ENCODE measurements at places on chromosomes 3 and 15.

GRCh38 chr3:22569570-22569969 is 633.6 kb upstream of the UBE2E2 start:
- no peak for DNase-seq

GRCh38 chr15:40591389-40591788 is 2.7 kb upstream of the KNL1 start:
- DNase-seq: no peak

DNA sequence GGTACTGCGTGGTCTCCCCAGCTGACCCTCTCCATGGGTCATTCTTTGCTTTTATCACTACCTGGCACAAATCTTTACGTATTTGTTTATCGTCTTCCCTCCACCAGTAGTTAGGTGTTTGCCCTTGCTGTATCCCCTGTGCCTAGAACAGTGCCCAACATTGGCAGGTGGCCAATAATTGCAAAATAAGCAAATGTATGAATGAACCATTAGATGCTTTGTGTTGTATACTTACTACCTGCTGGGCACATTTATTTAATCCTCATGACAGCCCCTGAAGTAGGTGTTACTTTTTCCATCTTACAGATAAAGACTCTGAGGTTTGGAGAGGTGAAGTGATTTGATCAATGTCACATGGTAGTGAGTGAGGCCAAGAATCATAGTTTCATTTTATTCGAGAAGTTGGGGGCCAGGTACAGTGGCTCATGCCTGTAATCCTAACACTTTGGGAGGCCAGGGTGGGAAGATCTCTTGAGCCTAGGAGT is 2.0 kb upstream of the TWF2 start:
- DNase-seq: no peak

- no peak for DNase-seq
Measured at GRCh38 chr15:66841953-66842681, 140.1 kb downstream of the SMAD6 start.

DNA sequence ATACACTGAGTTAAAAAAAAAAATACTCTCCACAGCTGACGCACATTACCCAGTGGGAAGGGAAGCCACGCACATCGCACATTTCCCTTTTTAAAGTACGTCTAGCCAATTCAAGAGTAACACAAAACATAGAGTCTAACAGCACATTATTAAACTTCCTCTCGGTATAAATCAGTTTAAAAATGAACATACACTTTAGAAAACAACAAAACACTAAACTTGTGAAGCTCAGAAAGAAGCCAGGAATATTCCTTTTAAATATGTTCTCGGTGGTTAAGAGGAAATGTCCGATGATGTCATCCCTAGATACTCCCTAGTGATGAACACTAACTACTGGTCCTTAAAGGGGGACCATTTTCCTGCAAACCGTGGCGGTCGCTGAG is 721 bp downstream of the MYEF2 start:
- DNase-seq: no peak

- no peak for DNase-seq
Measured at GRCh38 chr3:162400697-162401096, 904.1 kb downstream of the OTOL1 start.

DNA sequence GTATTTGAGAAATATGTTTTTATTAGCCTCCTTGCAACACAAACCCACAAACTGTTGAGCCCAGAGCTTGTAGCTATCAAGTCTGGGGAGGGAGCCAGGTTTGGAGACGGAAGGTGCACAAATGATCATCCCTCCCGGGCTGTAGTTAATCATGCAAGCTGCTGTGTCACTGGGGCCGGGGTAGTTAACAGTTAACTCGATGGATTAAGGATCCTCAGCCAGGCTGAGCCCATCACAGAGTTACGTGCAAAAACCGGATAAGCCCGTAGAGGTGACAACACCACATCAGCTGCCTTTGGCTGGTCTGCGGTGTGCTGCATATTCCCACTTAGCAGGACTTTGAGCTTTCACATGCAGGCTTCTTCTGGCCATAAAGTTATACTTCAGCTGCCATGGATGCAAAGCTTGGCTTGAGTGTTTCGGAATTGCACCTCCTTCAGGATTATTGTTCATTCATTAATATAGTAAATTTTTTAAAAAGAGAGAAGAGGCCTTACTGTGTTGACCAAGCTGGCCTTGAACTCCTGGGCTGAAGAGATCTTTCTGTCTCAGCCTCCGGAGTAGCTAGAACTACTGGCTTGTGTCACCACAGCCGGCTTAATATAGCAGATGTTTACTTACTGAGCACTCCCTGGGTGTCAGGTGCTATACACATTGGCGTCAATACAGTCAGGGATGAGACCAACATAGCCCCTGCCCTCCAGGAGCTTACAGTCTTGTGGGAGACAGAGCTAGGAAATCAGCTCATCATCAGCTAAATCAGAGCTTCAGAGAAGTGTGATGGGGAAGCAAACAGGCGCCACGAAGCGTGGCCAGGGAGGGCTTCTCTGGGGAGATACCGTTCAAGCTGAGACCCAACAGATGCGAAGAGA is 226.8 kb upstream of the BHLHE40 start:
- no peak for DNase-seq

DNA sequence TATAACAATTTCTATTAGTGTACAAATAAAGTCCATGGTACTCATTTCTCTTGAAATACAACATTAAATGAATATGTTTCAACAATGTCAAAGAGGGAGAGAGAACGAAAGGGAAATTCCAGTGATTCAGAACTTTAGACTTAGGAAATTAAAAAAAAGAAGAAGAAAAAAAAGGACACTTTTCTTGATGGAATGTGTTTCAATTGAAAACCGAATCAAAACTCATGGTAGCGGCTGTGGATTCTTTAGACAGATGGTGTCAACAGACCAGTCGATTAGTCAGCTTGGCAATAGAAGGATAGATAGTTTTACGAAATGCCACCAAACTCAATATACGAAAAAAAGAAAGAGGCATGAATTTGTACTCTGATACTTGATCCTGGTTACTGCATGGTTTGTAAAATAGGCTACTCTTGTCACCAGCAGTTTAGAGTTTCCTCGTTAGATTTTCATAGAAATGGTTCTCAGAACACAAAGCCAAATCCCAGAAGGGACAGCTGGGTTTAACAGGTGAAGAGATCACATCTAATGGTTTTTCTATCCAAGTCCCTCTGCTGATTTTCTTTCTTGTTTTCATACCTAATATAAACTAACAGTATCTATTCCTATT is 793.5 kb downstream of the ROBO1 start:
- DNase-seq: no peak

- no peak for DNase-seq
Measured at GRCh38 chr3:106119614-106120082, 250.8 kb upstream of the CBLB start.

- no peak for DNase-seq
Measured at GRCh38 chr3:48015431-48016180, 610 bp downstream of the MAP4 start.

DNA sequence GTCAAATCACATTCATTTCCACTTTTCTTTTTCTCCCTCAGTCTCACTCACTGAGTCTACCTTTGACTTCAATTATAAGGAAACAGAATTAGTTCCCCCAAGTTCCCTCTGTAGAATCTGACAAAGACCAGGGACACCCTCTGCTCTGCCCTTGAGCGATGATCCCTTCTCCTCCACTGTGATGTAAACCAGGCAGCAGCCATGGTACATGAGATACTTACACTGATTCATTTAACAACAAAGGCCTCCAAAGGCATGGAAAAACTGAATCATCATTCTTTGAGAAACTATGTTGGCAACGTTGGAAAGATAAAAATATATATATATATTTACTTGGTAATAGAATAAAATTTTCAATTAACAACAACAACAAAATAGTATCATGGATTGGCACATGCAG is 84.1 kb downstream of the P3H2 start:
- no peak for DNase-seq

DNA sequence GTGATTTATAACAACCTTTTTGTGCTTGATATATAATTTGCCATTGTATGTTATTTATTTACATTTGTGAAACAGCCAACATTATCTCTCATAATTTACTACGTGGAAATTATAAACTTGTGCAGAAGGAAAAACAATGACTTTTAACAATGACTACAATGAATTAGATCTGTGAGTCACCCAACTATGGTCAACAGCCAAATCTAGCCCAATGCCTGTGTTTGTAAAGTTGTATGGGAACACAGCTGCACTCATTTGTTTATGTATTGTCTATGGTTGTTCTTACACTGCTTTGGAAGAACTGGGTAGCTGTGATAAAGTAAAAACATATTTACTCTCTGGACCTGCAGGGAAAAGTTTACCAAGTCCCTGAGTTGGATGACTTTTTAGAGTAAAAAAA is 110.4 kb downstream of the OTOL1 start:
- no peak for DNase-seq

- no peak for DNase-seq
Measured at GRCh38 chr3:104878395-104878794, 488.3 kb upstream of the ALCAM start.

- DNase-seq: no peak
Measured at GRCh38 chr3:187006864-187007630, 76.7 kb downstream of the ST6GAL1 start.

Measured in stimulated activated CD4-positive, alpha-beta T cell treated with anti-CD3 and anti-CD28 coated beads, TNF-alpha, amount 100 ng/mL, for 4 hours (primary cell).